ENCODE measurements at places on chromosomes 13 and 19.

DNA sequence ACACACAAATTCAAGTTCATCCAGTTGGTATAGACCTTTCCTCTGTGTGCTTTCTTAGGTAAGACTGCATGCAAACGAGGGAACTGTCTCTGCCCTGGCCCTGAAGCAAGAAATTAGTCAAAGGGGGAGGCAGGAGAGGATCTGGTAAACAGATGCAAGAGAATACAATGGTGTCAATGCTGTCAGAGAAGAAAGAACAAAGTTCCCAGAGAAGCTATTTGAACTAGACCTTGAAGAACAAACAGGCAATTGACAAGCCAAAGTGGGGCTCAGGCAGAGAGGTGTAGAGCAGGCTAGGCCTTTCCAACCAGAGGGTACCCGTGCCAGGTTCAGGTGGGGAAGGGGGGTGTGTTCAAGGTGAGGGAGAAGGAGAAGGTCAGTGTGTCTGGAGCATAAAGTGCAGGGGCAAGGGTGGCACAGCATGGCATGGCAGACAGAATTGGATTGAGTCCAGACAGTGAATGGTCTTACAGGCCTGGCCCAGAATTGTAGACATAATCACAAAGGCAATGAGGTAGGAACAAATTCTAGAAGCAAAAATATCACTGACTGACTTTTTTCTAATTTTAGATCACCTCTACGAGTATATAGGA, 95.0 kb upstream of the STARD13 start:
- DNase-seq, result no peak

DNA sequence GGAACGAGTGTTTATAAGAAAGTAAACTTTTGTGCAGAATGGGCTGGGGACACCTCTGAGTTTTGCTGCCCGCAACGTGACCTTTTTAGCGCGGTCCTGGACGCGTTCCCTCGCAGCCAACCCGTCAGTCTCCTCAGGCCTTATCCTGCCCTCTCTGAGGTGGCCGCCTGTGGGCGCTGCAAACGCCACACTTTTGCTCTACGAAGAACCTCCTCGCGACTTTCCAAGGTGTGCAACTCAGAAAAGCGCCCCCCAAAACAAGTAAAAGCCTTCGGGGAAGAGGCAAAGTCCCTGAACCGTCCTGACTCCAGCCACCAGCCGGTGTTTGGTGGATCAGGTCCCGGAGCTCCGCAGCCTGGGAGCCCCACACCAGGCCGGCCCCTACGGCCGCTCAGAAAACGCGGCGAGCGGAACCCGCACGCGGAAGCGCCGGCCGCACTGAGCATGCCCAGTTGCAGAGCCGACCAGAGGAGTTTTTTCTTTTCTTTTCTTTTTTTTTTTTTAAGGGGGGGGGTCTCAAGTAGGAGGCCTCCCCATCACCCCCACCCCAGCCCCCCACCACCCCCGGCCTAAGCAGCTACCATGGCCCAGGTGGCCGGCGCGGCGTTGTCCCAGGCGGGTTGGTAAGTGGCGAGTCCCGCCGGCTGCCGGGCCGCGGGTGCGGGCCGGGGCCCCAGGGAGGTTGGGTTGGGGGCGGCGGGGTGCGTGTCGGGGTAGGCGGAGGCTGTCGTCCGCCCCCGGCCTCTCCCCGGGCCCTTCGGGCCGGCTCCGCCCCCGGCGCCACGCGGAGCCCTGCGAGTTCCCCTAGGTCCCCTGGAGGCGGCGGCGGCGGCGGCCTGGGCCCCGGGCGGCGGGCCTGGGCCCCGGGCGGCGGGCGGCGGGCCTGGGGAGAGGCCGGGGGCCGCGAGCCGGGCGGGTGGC, at the start of gene TDRD3:
Gene TDRD3, plus strand, starts transcription at position 438 of the 921 bp plus-strand sequence. Its CDS starts 145 bp downstream, at position 583.
- peak; percentile 79 for DNase-seq

- peak; percentile 68 for DNase-seq
These were observed 6.2 kb downstream of the MYO1F start for GRCh38 chr19:8571006-8571411.

DNA sequence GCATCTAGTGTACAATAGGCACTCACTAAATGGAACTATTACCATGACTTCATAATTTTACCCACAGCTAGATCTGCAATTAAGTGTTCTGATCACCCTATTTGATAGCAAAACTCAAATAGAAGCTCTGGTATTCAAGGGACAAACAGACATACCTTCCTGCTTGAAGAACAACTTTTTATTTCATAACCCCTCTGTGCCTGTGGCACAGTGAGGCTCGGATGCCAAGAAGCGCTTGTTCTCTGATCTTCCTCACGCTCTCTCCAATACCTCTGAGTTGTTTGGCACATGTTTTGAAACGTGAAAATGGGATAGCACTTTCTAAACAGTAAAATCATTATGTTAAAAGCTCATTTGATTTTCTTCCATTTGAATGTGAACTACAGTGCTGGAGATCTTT, 232.0 kb downstream of the KLF5 start:
- no peak for DNase-seq

DNA sequence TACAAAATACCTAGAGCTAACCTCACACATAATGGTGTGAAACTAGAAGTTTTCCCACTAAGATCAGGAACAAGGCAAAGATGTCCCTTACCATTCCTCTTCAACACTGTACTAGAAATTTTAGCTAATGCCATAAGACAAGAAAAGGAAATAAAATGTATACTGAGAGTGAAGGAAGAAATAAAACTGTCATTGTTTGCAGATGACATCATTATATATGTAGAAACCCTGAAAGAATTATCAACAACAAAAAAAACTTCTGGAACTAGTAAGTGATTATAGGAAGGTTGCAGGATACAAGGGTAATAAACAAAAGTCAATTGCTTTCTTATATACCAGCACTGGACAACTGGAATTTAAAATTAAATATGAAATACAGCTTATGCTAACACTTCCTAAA, 93.7 kb downstream of the TNFSF11 start:
- no peak for DNase-seq

DNA sequence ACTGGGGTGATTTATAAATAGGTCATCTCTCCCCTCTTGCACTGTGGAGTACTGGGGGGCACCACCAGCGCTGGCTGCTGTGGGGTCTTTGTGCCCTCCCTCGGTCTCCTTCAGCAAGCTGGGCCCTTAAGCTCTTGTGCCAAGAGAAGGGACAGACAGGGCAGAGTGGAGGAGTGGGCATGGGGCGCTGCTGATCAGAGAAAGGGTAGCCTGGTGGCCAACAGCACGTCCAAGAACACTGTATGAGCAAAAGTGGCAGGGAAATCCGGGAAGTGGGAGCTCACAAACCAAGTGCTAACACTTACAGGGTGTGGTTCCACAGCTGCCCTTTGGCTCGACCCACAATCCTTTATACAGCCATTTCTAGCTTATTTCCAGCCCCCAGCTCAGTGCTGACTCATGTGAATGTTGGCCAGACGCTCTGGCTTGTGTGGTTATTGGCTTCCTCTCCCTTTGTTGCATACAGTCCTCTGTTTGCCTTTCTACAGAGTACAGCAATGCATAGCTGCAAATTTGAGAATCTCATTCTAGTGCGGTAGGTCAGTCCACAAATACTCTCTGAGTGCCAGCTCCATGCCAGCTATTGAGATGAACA, 298.8 kb downstream of the SHISA2 start:
- DNase-seq, result peak; percentile 69

GRCh38 chr13:33639158-33639557, 178.8 kb upstream of the RFC3 start:
- DNase-seq, result peak; percentile 64

DNA sequence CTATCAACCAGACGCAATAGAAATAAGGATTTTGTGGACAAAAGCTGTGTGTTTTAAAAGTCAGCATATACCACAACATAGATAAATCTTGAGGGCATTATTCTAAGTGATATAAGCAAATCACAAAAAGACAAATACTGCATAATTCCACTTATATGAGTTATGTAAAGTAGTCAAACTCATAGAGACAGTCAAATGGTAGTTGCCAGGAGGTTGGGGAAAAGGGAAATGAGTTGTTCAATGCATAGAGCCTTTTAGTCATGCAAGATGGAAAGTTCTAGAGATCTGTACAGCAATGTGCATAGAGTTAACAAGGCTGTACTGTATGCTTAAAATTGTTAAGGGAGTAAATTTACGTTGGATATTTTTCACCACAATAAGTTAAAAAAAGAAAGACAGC, 244.7 kb downstream of the DCT start:
- DNase-seq, result no peak

DNA sequence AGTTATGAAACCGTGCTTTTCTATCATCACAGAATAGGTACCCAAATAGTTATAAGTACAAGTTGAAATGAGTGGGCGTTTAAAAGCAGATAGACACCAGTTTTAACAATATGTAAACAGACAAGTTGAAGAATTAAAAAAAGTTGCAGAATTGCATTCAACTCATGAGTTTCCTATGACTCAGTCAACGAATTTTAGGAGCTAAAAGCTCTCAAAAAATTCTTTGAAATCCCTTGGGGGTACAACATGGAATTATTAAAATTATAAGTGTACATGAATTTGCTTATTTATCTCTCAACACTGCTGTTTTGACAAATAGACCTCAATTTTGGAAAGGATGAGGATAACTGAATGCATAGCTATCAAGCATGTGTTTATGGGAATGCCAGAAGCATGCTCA, 693.4 kb downstream of the PCDH9 start:
- no peak for DNase-seq

- DNase-seq, result no peak
These were observed 322.5 kb upstream of the ZNF507 start for GRCh38 chr19:32022731-32023563.

GRCh38 chr13:62320129-62321108, 904.8 kb upstream of the PCDH20 start:
- peak; percentile 44 for DNase-seq

GRCh38 chr19:41325640-41325946, 15.6 kb downstream of the CCDC97 start:
- no peak for DNase-seq

All from NCI-H226 (cell line).